Activated CD4-positive, alpha-beta T cell treated with anti-CD3 and anti-CD28 coated beads, Interleukin-2, amount 50 U/mL, for 4 hours (primary cell): ENCODE measurements at places on chromosomes 6 and 20.

DNA sequence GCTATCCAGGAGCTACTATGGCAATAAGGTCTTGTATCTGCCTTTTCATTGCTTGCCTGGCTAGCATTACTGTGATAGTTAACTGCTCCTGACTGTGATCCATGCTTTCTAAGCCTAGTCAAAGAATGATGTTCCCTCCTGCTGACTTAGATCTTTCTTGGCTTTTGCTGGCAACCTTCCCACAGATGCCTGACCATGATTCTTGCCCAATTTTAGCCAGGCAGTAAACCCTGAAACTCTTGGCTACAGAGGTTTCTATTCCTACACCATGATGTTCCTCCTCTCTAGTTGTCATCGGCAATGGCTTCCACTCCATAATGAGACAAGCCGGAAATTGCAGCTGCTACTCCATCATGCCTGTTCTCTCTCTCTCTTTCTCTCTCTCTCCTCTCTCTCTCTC, 238.1 kb downstream of the HAO1 start:
- DNase-seq = no peak

- no peak for DNase-seq
Measured at GRCh38 chr20:52569201-52569600, 377.6 kb upstream of the ZFP64 start.

GRCh38 chr20:1661542-1662299, 4.1 kb upstream of the SIRPG start:
- DNase-seq = no peak

- no peak for DNase-seq
Measured at GRCh38 chr20:53168491-53168890, 196.3 kb downstream of the TSHZ2 start.

DNA sequence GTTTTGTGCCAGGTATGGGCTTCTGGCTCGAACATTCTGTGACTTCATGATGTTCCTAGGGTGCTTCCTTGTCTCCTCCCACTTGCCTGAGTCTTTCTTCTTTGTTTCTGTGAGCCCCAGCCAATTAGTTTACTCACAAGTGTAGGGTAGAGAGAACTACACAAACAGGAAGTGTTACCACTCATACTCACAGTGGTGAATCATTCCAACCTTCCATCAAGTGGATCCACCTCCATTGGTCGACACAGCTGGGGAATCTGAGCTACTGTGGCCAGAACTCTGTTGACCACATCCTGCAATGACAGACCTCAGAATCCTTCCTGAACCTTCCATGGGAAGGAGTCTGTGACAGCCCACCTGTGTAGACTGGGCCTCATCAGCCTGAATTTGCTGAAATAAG, 76.8 kb downstream of the UNC5CL start:
- DNase-seq = no peak

DNA sequence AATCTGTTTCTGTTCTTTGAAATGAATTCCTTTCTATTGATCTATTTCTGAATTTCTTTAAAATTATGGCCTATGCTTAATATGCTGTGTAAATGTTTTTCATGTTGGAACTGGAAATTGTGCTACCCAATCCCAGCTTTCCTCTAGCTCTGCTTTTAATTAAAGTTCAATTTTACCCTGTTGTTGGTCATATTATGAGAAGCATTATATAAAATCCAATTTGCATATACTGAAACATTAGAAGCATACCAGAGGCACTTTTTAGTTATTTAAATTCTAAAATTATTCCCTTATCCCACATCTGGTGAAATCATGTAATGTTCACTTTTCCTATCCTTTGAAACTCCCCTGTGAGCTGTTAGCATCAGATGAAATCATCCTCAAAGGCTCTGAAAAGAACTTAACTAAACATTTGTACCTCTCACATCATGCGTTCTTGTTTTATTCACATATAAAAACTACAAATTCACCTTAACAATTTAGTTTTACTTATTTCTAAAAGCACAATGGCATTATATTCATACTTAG, 160.6 kb upstream of the COL21A1 start:
- no peak for DNase-seq

DNA sequence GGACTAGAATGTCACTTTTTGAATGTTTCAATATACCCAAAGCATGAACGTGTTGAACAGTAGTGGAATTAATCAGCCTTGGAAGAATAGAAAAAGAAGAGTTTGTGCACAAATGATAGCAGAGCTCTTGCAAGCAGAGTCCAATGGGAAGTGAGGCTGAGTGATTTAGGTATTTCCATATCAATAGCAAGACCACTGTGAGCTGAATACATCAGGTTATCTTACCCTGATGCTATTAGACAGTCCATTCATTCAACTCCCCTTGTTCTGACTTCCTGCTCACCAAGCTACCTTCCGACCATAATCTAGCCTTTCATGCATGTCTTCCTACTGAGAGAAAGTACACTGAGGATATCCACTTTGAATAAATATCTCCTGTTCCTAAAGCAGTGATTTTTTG, 349.2 kb upstream of the RNF217 start:
- no peak for DNase-seq

GRCh38 chr6:111620169-111620568, 14.5 kb upstream of the TRAF3IP2 start:
- DNase-seq = no peak
